Stimulated activated CD8-positive, alpha-beta memory T cell treated with anti-CD3 and anti-CD28 coated beads, Interleukin-2, amount 100 ng/mL, for 1 hour (primary cell): ENCODE measurements at places on chromosomes 12 and 14.

DNA sequence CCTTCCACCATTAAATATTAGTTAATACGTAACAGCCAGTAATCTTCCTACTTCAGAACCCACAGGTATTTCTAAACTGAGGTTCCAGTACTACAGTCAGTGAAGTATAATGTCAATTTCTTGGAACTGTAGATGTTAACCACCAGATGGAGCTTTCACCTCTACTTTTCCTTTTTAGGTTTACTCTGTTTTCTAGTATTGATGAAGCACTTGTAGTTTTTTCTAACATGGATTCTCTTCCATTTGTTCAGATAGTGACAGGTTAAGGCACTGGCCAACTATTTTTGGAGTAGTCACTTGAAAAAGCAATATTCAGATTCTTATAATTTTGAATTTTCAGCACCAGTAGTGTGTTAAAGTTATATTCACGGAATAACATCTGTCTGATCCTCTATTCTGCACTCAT lies 4.6 kb upstream of the SEC23A start:
- no peak for DNase-seq

GRCh38 chr12:130817804-130818203 lies 21.2 kb downstream of the STX2 start:
- DNase-seq = no peak

DNA sequence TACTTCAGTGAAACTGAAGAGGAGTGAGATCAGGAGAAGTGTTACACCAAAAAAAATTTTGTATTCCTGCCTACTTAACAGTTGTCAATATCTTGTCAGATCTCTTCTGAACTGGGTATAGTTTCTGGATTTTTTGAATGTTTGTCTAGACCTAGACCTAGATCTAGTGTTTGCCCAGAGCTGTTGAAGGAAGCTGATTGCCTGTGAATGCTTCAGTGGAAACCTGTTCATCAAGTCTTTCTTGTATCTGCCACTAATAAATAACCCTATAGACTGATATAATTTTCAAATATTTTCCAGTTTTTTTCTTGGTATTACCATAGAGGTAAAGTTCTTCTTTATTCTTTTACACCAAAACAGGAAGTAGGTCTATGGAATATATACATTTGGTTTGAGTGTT lies 781.5 kb upstream of the FBXO33 start:
- no peak for DNase-seq

GRCh38 chr14:101065696-101066694 lies 162.5 kb upstream of the RTL1 start:
- DNase-seq = no peak

DNA sequence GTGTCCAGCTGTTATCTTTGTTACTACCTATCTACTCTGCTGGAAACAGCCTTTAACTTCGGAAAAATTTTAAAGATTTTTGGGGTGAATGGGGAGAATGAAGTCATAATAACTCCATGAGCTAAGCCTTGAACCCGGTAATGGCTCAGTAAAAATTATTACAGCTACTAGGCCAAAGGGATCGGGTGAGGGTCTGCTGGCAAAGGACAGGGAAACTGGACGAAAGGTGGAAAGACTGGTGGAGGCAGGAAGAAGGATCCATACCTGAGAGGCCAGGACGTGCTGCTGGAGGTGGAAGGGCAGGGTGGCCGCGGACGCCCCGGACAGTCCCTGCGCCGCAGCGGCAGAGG lies 10.1 kb downstream of the TBX3 start:
- no peak for DNase-seq

DNA sequence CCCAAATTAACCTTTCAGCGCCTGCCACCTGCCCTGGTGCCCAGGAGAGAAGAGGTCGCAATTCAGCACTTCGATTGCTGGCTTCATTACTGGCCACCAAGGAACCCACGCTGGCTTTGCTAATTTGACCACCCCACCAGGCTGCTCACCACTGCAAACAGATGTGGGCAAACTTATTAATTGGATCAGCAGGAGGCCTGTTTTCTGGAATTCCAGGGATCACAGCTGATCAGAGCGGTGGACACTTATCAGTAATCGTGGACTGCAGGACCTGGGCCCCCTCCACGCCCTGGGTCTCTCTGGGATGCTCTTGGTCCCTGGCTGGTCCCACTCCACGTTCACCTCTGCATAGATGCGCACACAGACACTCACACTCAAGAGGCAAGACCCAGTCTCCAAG lies 27.8 kb downstream of the BEGAIN start:
- no peak for DNase-seq

DNA sequence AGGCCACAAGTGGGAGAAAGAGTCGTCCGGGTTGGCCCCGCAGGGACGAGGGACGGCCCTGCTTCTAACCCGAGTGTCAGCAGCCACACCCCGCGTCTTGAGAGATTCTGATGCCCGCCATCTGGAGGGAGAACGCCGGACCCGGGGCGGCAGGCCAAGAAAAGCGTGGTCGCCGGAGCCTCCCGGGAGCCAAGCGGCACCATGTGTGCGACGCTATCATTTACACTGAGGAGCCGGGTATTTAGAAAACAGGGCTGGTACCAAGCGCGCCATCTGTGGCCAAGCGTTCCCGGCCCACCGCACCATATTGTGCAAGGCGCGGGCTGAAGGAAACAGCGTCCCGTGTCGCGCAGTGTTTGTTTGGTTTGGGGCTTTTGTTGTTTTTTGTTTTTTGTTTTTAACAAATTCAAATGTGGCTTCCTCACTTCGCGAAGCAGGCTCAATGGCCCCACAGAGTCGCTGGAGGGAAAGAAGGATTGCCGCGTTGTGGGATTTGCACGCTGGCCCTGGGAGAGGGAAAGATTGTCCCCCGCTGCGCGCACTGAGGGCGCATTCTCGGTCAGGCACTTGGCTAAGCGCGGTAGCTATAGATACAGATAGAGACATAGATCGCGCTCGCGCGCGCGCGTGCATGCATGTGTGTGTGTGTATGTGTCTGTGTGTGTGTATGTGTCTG lies 153.8 kb downstream of the BCL11B start:
- DNase-seq = no peak

DNA sequence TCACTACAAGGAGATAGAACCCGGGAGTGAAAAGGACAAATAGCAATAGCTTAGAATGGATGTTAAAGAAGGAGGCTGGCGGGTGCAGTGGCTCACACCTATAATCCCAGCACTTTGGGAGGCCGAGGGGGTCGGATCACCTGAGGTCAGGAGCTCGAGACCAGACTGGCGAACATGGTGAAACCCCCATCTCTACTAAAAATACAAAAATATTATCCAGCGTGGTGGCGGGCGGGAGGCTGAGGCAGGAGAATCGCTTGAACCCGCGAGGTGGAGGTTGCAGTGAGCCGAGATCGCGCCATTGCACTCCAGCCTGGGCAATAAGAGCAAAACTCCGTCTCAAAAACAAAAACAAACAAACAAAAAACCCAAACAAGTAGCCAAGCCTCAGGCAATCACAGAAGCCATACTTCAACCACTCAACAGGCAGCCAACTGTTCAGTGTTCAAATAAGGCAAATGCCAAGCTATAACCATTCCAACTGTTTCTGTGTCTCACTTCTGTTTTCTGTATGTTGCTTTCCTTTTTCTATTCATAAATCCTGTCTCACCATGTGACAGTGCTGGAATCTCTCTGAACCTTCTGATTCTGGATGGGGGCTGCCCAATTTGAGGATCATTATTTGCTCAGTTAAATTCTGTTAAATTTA lies 3.9 kb upstream of the SPTLC2 start:
- no peak for DNase-seq

DNA sequence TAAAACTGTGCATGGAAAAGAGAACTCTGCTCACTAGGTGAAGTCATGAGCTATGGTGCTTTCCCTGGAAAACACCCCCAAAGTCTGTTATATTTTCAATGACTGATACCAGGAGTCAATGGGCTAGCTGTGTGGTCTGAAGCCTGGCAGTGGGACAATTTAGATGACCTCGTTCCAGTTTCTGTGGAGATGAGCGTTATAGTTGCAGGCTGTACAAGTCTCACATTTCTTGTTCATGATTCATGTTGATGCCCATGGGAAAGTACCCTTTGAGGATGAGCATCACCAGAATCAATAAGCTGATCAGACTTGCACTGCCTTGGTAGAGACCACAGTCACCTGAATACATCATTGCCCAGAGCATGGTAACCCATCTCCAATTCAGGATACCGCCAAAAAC lies 70.7 kb downstream of the NOVA1 start:
- no peak for DNase-seq

DNA sequence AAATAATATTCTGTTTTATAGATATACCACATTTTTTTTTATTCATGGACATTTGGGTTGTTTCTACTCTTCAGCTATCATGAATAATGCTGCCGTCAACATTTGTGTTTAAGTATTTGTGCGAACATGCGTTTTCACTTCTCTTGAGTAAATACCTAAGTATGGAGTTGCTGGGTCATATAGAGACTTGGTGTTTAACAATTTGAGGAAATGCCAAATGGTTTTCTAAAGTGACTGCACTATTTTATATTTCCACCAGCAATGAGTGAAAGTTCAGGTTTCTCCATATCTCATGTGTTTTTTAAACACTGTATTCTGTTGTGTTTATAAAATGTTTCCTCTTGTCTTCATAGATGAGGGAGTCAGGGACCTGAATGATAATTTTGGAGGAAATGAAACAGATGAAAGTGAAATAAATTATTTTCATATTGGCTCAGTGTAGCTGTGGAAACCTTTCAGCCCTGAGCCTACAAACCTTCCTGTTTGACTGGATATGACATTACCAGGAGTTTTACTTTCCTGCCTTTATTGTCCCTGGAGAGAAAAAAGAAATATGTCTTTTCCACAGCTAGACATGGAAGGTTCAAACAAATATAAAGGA lies 26.3 kb downstream of the DAAM1 start:
- no peak for DNase-seq

- DNase-seq = no peak
Observed at GRCh38 chr12:101298426-101298825, 18.5 kb downstream of the UTP20 start.

DNA sequence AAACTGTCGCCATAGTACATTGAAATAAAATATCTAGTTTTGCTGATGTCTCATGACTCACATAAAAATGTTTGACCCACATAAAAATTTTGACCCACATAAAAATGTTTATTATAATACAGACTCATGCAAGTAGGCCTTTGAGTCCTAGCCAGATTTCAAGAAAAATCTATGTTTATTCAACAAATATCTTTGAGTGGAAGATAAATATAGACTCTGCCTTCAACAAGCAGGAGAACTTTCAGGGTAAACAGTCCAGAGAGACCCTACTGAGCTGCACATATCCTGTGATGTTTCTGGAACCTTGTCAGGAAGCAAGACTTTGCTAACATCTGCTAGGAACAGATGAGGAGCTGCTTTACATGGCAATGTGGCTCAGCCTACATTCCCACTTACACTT lies 283.1 kb downstream of the MDGA2 start:
- no peak for DNase-seq
